ENCODE measurements at places on chromosomes 6 and 20.

DNA sequence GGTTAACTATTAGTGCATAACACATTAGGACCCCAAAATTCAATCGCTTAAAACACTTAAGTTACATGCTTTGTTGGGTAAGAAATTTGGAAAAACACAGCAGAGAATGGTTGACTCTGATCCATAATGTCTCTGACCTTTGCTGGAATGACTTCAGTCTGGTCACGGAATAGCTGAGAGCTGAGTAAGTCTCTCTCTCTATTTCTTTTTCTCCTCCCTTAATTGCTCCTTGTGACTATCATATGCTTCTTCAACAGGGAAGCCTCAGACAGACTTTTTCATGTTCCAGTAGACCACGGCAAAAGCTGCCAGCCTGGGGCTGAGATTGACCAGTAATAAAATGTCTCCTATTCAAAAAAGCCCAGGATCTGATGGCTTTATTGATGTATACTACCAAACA, 4.8 kb downstream of the OR12D1 start:
- DNase-seq = no peak

GRCh38 chr6:54100411-54101006, 10.7 kb upstream of the MLIP start:
- no peak for DNase-seq

DNA sequence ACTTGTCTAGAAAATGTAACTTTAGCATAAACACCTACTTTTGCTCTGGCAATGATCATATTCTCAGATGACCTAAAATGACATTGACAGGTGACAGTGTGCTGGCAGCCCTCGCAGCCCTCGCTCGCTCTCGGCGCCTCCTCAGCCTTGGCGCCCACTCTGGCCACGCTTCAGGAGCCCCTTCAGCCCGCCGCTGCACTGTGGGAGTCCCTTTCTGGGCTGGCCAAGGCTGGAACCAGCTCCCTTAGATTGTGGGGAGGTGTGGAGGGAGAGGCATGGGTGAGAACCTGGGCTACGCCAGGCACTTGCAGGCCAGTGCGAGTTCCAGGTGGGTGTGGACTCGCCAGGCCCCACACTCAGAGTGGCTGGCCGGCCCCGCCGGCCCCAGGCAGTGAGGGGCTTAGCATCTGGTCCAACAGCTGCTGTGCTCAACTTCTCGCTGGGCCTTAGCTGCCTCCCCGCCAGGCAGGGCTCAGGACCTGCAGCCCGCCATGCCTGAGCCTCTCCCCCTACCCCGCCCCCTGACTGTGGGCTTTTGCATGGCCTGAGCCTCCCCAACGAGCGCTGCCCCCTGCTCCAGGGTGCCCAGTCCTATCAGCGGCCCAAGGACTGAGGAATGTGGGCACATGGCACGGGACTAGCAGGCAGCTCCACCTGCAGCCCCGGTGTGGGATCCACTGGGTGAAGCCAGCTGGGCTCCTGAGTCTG, 17.2 kb downstream of the GSTA1 start:
- DNase-seq = no peak

DNA sequence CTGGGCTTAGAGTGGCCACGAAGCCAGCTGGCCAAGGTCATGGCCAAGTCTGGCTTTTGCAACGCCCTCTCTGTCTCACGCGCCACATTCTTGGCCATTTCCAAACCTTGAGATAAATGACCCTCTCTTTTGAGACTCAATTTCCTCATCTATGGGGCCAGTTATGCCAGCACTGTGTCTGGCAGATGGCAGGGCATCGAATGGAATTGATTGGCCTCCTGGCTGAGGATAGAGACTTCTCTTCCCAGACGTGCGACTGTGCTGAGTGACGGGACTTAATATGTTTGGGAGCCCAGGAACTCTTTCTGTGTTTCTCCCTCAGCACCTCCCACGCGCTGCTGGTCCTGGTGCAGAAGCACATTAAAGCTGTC, 7.6 kb downstream of the BPIFB2 start:
- no peak for DNase-seq

DNA sequence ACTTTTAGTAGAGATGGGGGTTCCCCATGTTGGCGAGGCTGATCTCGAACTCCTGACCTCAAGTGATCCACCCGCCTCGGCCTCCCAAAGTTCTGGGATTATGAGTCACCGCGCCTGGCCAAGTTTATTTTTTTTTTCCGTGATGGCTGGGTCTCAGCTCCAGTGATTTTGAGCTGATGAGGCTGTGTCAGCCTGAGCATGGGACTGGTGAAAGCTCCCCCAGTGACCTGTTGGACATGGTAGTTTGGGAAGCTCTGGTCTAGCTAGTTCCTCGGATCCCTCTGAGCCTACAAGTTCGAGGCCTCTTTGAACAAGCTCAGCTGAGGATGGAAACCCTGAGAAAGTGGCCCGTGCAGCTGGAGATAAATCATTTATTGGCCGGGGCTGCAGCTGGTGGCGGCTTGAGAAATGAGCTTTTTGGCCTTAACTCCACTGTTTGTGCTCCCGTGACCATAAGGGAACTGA, 126.8 kb downstream of the SNX5 start:
- DNase-seq = no peak

DNA sequence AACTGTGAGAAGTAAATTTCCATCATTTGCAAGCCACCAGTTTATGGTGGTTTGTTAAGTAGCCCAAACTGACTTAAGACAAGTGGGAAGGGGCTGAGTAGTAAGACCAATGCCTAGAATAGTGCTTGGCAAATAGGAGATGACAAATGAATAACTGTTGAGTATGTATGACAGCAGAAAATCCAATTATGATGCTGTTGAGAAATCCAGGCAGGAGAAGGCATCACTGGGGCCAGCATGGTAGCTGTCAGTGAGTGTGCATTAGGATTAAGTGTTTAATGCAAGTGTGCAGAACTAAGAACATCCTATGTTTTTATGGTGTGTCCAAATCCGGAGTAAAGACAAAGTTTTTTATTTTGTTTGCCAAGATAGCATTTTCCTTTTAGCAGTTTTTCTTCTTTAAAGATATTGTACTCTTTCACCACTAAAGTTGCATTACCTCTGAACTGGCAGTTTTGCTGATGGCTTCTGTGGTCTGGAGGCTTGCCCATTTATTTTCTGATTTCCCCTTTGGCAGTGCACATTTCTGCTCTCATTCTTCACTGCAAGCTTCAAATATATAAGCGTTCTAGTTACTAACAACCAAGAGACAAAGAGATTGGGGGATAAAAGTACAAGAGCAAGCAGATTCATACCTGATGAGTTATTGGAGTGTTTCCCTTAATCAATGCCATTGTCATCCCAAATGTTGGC, 289.7 kb downstream of the KCNQ5 start:
- no peak for DNase-seq
